Activated CD4-positive, alpha-beta T cell treated with anti-CD3 and anti-CD28 coated beads, Interleukin-2, amount 50 U/mL, for 1 hour (primary cell): ENCODE measurements at places on chromosomes 3 and 15.

GRCh38 chr15:87661454-87662355 lies 594.8 kb downstream of the NTRK3 start:
- no peak for DNase-seq

DNA sequence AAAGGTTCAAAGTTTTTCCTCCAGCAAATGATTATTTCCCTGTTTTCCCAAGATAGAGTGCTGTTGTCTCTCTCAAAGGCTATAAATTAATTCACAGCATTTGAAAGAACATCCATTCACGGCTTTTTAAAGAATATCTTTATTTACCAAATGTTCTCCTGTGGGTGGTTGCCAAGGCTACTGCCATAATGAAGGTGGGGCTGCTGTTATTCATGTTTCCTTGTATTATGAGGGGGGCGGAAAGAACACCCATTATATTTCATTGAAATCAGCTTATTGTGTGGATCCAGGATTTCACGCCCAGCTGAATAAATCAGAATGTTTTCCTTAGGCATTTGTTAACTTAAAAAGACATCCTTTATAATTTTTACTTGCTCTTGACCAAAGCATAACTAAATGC lies 10.1 kb downstream of the SRP14 start:
- no peak for DNase-seq

GRCh38 chr3:120688121-120688520 lies 6.1 kb upstream of the HGD start:
- no peak for DNase-seq

- no peak for DNase-seq
Observed at GRCh38 chr3:164024786-164025185, 1053.5 kb downstream of the SI start.

DNA sequence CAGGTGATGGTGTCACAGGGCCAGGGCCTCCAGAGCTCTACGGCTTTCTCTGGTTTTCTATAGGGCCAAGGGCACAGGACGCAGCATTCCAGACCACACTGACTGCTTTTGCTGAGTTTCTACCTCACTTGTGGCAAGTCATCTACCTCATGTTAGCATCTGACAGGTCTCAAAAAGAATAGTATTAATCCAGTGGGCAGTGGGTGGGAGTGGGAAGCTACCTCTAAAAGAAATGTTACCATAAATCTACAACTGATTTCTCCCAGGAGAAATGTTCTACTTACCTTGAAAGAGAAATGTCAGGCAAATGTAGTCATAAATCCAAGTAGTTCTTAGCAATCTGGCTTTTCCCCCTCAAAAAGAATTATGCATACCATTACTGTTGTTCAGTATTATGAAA lies 55.7 kb upstream of the CCR4 start:
- no peak for DNase-seq

DNA sequence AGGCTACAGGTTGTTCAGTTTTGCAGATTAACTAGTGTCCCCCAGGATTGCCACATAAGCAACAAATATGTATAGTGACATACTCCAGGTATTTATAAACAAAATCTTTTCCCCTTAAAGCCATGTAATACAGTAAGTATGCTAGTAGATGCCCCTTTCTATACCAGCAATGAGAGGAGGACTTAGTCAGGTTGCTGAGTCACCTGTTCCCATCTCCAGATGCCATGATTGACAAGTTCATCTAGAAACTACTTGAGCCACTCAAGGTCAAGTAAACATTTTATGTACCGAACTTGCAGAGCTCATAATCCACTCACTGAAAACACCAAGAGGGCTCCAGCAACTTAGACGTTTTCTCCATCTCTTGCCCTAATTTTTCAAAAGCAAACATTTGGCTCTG lies 18.2 kb downstream of the SLC9A9 start:
- no peak for DNase-seq

DNA sequence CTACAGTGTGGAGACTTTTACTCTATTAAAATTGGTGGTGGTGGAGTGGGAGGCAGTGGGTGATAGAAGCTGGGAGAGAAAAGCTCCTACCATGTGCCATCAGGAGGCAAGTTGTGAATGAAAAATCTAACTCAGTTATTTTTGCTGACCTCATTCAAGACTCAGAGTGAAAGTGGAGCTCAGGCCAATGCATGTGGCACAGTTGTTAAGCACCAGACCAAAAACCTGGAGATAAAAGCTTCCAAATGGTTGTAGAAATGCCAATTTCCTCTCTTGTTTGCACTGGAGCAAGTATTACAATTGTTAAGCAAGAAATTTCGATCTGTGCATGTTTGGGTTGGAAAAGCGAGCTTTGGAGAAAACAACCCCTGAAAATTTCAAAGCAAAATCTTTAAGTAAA lies 81.5 kb upstream of the PRICKLE2 start:
- no peak for DNase-seq

DNA sequence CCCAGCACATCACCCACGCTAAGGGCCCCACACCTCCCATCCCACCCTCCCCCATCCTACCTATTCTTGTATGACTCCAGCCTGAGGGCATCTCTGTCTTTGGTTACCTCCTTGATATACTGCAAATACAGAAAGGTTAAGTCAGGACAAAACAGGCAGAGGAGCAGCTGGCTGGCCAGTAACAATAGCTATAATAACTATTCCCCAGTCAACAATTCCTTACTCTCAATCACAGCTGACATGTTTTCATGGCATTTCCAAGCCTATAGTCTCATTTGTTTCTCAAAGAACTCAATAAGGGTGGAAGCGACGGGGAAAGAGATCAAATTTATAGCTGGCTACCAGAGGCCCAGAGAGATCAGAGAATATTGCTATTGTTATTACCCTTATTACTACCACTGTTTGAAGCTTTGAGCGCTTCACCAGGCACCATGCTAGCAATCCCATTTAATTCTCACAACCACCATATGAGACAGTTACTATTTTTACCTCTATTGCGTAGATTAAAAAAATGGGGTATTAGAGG lies 93.0 kb upstream of the C2CD4B start:
- DNase-seq: no peak

DNA sequence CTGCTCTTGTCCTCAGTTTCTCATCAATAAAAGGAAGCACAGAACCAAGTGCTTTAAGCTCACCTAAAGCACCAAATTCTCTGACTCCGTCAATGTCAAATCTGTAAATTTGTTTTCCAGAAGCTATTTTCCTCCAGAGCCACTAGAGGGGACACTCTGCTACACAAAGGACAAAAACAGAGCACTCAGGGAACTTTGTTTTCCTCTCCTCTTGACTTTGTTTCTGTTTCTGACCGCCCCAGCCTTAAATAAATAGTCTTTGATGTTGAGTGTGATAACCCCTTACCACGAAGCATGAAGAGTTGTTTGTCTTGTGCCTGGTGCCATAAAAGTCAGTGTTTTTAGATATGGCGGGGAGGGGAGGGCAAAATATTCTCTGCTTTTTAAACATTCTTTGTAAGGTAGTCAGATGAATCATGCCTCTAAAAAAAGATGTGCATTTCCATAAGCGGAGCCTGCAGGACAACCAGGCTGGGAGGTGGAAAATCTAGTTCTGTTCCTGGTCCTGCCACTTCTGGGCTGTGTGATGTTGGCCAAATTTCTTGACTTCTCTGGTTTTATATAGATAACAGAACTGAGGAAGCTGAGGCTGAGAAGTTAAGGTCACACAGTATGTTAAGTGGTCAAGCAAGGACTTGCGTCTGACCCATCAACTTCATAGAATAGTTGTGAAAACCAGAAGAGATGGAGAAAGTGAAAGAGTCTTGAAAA lies 7.3 kb upstream of the ZBTB38 start:
- no peak for DNase-seq

GRCh38 chr3:66469220-66469640 lies 31.6 kb downstream of the LRIG1 start:
- DNase-seq: no peak
